ENCODE measurements at places on chromosomes 4 and X.

- DNase-seq, result no peak
These were observed 90.6 kb downstream of the SORBS2 start for GRCh38 chr4:185721190-185722028.

GRCh38 chrX:19863212-19863856, 24.1 kb downstream of the SH3KBP1 start:
- no peak for DNase-seq

DNA sequence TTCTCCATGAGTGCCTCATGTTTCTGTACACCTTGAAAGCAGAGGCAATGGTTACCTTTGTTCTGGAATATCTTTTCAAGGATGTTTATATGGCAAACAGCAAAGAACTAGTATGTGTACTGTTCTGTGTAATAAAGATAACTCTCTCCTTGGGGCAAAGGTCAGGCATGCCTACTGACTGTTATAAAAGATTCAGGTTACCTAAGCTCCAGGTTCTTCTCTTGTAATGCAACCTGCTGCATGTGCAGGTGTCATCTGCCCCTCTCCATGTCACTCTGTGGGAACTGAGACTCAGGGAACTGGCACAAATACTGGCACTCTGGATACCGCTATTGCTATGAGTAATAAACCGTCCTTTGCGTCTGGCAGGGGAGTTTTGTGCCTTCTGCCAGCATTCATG, 5.4 kb upstream of the TRPC3 start:
- no peak for DNase-seq

DNA sequence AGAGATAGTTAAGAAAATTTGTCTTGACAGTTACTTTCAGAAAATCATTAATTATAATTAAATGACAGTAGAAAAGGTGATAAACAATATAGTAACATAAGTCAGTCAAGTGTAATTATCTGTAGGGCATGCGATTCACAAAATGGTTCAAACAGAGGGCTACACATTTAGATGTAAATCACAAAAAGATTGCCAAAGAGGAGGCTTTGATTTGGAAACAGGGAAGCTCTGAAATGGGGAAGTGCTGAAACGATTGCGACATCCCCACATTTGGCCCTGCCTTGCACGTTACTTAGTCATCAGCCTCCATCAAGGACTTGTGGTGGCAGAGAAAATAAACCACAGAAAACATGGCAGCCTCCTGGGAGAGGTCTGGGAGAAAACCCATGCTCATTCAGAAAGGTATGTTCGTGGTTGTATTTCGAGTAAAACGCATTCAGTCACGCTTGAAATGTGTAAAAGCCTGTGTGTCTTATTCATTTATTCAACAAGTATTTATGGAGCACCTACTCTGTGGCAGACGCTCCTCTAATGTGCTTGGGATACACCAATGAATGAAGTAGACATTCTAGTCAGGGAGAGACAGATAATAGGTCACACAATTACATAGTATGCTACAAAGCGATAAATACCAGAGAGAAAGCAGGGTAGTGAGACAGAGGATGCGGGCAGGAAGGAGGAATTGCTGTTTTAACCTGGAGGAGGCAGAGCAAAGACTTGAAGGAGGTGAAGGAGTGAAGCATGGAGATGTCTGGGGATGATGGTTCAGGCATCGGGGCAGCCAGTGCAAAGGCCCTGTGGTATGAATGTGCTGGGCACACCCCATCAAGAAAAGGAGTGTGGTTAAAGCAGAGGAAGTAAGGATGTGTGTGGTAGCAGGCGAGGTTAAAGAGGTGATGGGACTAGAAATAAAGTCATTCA, 7.8 kb downstream of the RBM47 start:
- DNase-seq, result peak; percentile 23

GRCh38 chr4:104489731-104490095, 5.0 kb downstream of the CXXC4 start:
- DNase-seq, result no peak

- no peak for DNase-seq
These were observed 134.0 kb upstream of the PJA1 start for GRCh38 chrX:69299285-69299684.

DNA sequence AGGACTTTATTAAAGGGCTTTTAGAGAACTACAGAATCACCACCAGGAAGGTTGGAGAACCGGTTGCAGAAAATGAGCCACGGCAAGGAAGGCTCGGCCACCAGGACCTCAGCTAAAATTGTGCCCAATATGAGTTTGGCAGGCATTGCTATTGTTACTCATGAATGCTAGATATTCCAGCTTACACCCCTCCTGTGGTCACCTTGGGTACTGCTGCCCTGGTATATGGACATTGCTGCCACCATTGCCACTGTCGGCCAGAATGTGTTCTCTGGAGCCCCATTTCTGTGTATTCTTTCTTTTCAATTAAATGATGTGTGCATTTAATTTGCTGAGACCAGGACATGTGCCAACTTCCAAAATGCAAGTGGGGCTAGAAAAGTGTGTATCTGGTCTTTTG, 626.7 kb upstream of the BOD1L1 start:
- no peak for DNase-seq
